ENCODE measurements at places on chromosomes 7 and 10. TPM values are rescaled to one million over a fixed set of nuclear protein-coding genes. Genes with fewer than 3 reads are reported as not detected.

The KIF11 gene
- total RNA-seq = 0.38 TPM

The PRRT4 gene
- 0.28 TPM for total RNA-seq

The TAC1 gene
- not detected for total RNA-seq

The ADARB2 gene
- 1.2 TPM for total RNA-seq

The RNF32 gene
- total RNA-seq = 0.33 TPM

The CYP2E1 gene
- 0.73 TPM for total RNA-seq

The SPDYE16 gene
- 0.25 TPM for total RNA-seq

The C10orf71 gene
- not detected for total RNA-seq

The BICC1 gene
- total RNA-seq = not detected

The DIP2C gene
- 1.9 TPM for total RNA-seq

The WASHC2A gene
- total RNA-seq = 48.8 TPM

The FOXI2 gene
- not detected for total RNA-seq

The GCC1 gene
- total RNA-seq = 36.6 TPM

The TAS2R5 gene
- 0.27 TPM for total RNA-seq

GRCh38 chr7:18498341-18498740, 2.8 kb downstream of the HDAC9 start:
- DNase-seq = no peak

GRCh38 chr10:29377333-29377961, 88.6 kb downstream of the LYZL1 start:
- DNase-seq = peak; percentile 23

DNA sequence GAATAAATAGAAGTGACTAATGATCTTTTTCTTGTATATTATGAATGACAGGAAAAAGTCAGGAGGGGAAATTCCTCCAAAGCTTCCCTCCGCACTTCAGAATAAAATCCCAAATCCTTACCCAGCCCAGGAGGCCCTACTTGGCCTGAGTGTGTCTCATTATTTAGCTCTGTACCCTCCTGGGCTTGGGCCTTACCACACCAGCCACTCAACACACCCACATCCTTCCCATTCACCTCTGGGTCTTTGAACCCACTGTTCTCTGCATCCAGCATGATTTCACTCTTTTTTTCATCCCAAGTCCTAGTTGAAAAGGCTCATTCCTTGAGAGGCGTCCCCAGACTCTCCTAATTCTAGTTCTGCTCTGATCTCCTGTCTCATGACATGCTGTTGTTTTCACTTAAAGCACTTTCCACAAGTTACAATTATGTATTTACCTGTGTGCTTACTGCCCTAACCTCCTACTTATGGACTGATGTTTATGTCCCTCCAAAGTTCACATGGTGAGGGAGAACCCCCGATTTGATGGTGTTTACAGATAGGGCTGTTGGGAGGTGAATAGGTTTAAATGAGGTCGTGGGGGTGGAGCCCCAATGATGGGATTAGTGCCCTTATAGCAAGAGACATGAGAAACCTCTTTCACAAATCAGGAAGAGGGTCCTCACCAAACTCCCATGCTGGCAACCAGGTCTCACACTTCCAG, 6.4 kb downstream of the NOD1 start:
- no peak for DNase-seq

DNA sequence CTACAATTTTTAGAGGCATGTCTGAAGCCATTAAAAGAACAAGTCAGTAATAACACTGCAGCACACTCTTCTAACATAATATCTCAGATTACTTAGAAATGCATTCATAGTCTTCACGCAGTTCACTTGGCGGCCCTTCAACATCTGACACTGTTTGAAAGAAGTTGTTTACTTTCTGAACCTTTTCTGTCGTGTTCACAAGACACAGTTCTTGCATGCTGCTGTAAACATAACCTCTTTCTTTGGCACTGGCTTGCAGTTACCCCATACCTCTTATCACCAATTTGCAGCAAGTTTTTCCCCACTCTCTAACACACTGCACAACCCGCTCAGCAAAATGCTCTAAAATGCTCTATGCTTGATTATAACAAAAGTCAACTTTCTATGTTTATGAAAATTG, 12.0 kb downstream of the PIP4K2A start:
- DNase-seq = no peak

DNA sequence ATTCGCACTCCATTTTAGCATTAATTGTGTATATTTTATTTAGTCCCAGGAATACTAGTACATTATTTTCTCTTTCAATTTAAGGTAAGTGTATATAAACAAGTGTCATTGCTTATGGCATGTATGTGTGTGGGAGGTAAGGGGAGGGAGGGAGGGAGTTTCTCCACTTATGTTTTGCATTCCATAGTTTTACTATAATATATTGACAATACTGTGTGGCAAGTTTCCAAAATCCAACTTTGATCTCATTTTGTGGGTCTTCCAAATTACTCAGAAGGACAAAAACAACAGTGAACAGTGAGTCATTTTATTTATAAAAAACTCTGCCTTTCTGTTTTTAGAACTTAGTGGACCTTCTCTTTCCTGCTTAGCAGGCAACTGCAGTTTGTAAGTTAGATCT, 102.3 kb upstream of the SEMA3E start:
- DNase-seq = no peak

- no peak for DNase-seq
Observed at GRCh38 chr10:116888380-116889055, 39.2 kb downstream of the ENO4 start.

- DNase-seq = no peak
Observed at GRCh38 chr10:103177123-103177522, 15.9 kb downstream of the NT5C2 start.

DNA sequence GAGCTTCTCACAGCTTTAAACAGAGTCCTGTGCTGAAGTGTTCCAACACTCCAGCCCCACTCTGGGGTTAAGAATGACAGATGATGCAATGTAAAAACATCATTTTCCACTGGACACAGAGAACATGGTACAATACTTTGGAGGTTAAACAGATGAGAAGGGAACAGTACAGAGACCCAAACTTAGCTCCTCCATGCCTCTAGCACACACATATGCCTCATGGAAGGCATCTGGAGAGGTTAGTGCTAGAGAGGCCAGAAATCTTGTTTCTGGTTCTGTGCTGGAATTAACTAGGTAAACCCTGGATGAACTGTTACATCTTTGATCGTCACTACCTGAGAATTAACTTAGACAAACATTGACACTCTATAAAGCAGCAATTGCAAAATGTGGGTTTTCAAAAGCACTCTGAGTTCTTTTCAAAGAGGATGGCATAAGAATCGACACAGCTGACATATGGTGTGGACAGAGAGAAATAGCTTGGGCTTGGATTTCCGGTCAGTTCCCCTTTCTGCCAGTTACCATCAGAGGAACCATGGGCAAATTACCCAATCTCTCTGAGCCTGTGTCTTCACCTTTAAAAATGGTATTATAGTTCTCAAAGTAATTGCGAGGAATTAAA, 81.9 kb downstream of the KCNMA1 start:
- DNase-seq = no peak

- no peak for DNase-seq
Observed at GRCh38 chr10:71266147-71266917, 52.7 kb upstream of the SLC29A3 start.

DNA sequence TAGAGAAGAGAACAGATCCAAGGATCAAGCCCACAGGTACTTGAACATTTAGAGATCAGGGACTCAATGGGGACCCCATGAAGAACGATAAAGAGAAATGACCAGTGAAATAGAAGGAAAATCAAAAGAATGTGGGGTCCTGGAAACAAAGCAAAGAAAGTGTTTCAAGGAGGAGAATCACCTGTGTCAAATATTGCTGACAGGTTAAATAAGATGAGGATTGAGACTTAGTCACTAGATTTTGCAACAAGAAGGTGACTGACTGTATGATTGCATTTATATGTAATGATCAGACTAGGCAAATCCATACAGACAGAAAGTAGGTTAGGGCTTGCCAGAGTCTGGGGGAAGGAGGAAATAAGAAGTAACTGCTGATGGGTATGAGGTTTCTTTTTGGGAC, 254.9 kb upstream of the NPY start:
- no peak for DNase-seq

GRCh38 chr7:25779002-25779546, 372.9 kb upstream of the NFE2L3 start:
- DNase-seq = no peak

DNA sequence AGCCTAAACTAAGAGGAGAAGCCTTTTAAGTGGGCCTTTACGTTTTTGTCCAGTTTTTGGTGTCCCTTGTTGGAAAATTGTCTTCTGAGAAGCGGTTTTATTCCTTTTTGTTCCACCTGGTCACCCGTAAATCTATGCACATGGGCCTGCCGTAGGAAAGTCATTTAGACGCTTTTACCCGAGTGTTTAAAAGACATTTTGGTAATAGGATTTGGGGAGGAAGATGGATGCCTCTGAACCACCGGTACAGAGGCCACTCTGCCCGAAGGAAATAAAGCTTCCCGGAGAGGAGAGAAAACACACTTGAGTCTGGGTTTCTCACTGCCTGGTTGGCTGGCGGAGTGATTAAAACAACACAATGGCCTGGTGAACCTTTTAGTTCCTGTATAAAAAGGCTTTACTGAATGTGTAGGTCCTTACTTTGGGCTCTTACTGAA, 760 bp downstream of the THNSL1 start:
- DNase-seq = peak; percentile 7

DNA sequence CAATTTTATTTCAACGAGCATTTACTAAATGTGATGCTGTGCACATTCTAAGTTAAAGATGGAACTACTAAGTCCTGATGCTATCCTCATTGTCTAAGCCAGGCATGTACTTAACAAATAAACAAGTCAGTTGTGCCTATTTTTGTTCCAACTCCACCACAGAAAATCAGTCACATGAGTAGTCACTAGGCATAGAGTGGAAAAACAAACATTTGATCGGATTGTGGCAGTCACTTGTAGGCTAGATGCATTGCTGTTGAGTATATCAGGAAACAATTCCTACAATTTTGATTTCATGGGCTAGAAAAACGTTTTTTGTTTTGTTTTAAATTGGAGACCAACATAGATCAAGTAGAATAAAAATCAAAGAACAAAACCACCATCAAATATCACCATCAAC, 177.6 kb upstream of the SLC25A13 start:
- DNase-seq = no peak

- DNase-seq = no peak
Observed at GRCh38 chr7:152512706-152513105, 76.9 kb upstream of the KMT2C start.

DNA sequence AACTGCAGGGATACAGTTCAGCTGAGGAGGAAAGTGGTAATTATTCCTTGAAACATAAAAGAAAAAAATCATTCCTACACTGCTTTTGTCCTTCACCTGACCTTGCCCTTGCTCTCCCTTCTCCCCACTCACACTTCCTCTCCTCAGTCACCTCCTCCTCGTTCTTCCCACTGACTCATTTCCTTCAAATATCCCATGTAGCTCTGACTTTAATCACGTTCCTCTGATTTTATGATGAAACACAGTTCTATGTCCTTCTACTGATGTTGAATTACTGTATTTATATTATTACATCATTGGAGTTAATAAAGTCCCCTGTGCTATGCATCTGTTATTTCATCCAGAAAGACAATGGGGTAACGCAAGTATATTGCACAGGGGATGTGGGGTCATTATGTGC, 575.6 kb downstream of the POM121L12 start:
- DNase-seq = no peak

- DNase-seq = no peak
Observed at GRCh38 chr10:106874604-106874889, 290.0 kb downstream of the SORCS1 start.

- no peak for DNase-seq
Observed at GRCh38 chr7:23470330-23471105, at the start of gene IGF2BP3. Gene IGF2BP3, minus strand, starts transcription at chr7:23470491. Its CDS starts 381 bp downstream, at chr7:23470110.

DNA sequence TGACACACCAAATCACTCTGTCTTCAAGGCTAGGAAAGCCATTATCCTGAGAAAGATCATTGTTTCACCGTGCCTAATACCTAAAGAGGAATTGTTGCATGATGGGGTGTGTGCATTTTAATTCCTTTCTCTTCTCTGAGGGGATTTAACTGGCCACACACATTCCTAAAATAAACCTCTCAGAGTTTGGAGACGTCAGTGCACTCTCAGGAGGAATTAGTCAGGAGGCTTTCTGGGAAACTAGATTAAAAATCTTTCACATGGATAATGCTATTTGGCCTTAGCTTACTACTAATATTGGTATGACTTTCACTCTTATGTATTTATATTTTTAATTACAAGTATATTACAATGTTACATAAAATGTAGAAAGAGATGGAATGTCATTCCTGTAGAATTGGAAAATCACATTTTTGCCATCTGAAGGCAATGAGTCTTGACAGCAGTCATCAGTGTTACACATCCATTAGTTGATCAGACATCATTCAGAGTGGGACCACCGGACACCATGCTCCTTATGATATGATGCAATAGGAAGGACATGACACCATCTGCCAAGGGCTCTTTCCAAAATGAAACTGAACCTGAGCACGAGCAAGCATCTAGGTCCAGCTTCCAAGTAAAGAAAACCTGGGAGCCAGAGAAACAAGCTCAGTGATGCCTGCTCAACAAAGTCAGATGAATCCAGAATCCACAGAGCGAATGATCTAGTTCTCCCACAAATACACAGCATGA, 43.1 kb upstream of the TMEM273 start:
- DNase-seq = no peak

GRCh38 chr7:55409482-55410225, 44.5 kb downstream of the LANCL2 start:
- no peak for DNase-seq

- no peak for DNase-seq
Observed at GRCh38 chr10:43222210-43222720, 44.6 kb downstream of the RASGEF1A start.

Measured in CD8-positive, alpha-beta T cell (primary cell).